ENCODE measurements at places on chromosomes 12 and 14.

GRCh38 chr12:103956509-103957027 is 9.1 kb upstream of the TDG start:
- DNase-seq: no peak

GRCh38 chr14:89443042-89443629 is 26.1 kb upstream of the FOXN3 start:
- DNase-seq: no peak

DNA sequence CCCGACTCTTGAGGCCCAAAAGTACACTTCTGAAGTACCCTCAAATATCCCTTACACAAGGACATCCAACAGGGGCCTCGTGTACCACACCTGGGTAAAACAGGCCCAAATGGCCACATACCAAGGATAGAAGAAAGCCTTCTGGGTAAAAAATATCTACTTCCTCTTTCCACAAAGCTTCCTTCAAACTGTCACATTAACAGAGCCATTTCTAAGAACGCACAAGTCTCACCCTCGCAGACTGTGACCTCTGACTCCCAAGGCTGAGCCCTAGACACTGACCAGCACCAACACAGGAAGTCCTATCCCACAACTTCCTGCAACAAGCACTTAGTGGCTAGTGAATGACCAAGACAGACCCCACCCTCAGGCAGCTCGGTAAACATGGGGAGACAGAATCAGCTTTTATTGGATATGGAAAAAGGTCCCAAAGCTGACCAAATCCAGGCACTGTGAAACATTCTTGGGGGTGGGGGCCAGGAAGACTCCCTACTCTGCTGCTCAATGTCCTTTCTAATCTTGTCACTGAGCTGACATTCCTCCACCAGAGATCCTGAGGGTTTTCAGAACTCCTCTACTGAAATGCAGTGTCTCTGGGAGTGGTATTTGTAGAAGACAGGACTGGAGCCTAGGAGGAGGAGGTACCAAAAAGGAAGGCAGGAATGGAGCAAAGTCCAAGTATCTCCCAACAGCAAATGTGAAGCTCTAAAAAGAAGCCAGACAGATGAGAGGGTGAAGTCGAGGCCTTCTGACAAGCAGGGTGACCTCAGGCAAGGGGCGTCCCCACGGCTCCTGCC is 15.9 kb downstream of the KCTD10 start:
- DNase-seq: no peak

GRCh38 chr12:116492703-116493324 is 66.4 kb upstream of the MAP1LC3B2 start:
- no peak for DNase-seq

DNA sequence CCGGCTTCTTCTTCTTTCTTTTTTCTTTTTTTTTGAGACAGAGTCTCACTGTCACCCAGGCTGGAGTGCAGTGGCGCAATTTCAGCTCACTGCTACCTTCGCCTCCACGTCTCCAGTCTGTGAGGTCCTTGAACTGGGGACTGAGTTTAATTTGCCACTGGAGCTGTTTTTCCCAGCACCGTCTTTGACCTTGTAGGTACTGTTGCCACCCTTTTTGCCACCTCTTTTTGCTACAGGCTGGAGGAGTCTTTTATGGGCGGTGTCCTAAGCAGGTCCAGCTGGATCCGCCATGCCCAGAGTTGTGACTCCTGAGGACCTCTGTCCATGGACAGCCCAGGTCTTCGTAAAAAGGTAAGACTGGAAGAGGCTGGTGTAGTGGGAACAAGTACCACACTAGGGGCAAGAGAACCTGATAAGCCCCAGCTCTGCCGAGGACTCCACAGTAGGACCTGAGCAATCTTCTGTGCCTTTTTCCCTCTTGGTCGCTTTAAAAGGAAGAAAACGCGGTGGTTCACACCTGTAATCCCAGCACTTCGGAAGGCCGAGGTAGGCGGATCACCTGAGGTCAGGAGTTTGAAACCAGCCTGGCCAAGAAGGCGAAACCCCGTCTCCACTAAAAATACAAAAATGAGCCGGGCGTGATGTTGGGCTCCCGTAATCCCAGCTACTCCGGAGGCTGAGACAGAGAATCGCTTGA is 946 bp downstream of the RNU4-2 start:
- no peak for DNase-seq

DNA sequence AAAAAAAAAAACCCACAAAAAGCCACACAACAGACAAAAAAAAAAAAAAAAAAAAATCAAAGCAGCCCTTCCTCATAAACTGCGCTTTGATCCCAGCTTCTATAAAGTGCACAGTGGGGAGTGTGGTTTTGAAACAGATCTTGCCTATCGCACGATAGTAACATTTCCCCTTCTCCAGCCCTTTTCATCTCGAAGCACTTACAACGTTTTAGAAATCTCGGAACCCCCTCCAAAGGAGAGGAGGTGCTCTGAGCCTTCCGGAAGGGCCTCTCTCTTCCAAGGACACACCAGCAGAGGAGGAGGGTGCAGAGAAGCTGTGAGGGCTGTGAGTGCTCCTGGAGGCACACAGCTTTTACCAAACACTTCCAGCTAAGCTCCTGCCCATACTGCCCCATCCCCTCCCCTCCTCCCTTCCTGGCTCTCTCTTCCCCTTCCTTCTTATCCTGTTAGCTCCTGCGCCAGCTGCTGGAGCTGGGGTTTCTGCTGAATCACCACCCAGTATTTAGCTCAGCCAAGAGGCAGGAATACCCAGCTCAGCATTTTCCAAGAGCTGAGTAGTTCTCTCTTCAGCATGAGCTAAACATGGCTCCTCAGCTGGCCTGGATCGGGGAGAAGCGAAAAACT is 28.4 kb downstream of the SLC7A8 start:
- no peak for DNase-seq

DNA sequence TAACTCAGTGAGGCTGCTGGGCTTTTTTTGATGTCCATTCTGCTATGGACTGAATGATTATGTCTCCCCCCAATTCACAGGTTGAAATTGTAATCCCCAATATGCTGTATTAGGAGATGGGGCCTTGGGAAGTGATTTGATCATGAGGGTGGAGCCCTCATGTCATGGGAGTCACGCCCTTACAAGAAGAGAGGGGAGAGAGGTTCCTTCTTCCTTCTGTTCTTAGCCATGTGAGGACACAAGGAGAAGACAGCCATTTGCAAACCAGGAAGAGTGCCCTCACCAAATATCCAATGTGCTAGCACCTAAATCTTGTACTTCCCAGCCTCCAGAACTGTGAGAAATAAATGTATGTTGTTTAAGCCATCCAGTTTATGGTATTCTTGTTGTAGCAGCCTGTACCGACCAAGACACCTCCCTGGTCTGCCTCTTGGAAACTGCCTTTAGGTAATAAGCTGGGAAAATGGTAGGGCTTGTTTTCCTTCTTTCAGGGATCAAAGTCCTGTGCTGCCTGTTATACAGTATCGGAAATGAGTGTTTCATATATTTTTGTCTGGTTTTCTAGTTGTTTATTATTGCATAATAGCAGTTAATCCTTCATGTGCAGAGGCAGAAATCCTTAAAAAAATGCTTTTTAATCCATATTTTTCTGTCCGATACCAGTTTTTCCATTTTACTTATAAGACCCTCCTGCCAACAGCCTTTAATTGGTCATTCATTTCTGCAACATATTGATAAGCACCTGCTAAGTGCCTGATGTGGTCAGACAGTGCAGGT is 16.3 kb downstream of the BORCS5 start:
- no peak for DNase-seq

GRCh38 chr12:132153501-132154340 is 9.5 kb downstream of the NOC4L start:
- DNase-seq: peak; percentile 38

- peak; percentile 81 for DNase-seq
These were observed 1.7 kb upstream of the SOCS2 start for GRCh38 chr12:93570552-93571364.

DNA sequence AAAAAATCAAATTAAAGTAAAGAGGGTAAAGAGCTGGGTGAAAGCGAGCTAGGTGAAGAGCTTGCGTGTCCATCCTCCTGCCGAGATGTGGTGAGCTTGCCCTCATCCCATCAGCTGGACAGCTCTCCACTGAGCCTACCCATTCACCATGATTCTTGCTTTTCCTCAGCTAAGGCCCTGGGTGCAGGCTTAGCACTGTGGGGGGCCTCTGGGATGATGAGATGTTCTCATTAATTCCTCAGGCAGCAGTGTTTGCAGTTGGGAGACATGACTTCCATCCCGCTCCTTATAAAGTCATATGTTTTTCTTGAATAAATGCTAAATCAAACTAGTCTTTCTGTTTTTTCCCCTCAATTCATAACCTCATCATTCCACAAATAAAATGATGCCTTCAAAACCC is 18.0 kb downstream of the PHLDA1 start:
- no peak for DNase-seq

DNA sequence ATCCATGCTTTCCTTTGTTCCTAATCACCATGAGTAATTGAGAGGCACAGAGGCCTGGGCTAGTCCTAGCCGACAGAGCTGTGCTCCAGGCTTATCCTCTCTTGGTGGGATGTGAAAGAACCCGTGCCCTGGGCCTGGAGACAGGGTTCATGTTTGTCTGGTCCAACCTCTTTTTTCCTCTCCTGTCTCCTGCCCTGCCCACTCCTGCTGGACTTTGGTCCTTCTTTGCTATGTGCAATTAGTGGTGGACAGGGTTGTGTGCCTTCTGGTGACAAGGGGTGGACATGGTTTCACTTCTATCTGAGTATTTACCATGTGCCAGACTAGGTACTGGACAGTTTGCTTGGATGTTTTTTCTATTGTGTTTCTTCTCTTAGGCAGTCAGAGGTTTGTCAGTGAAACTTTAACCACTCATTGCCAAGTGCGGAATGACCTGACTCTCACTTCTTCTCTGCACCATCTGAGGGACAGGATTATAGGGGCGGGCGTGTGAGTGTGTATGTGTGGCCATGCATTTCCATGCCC is 126.1 kb downstream of the SMOC1 start:
- no peak for DNase-seq

GRCh38 chr12:70002097-70002911 is 177.3 kb downstream of the MYRFL start:
- no peak for DNase-seq

- DNase-seq: no peak
These were observed at the start of gene TMEM121 for GRCh38 chr14:105525861-105526775. Gene TMEM121, plus strand, starts transcription at chr14:105526583. Its CDS starts 2,252 bp downstream, at chr14:105528835.

DNA sequence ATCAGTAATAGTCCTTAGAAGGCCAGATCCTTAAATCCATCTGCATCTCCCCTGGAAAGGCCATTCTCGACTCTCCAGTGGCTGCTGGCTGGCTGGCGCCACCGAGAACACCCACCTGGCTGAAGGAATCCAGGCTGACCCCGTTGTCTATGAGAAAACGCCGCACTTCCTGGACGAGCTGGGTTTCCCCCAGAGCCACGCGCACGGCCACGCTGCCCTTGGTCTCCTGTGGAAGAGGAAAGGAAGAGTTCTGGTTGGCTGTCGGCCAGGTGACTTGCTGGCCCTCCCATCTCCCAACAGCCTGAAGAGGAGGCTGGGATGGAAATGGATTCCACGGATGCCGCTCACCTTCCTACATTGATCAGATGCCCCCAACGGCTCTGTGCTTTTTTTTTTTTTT is 23.9 kb downstream of the RBM19 start:
- DNase-seq: no peak

GRCh38 chr12:96007729-96008128 is 11.6 kb upstream of the HAL start:
- DNase-seq: no peak

GRCh38 chr14:85442996-85443395 is 86.9 kb upstream of the FLRT2 start:
- DNase-seq: no peak

GRCh38 chr14:58281969-58282368 is 16.4 kb upstream of the ARID4A start:
- DNase-seq: no peak

DNA sequence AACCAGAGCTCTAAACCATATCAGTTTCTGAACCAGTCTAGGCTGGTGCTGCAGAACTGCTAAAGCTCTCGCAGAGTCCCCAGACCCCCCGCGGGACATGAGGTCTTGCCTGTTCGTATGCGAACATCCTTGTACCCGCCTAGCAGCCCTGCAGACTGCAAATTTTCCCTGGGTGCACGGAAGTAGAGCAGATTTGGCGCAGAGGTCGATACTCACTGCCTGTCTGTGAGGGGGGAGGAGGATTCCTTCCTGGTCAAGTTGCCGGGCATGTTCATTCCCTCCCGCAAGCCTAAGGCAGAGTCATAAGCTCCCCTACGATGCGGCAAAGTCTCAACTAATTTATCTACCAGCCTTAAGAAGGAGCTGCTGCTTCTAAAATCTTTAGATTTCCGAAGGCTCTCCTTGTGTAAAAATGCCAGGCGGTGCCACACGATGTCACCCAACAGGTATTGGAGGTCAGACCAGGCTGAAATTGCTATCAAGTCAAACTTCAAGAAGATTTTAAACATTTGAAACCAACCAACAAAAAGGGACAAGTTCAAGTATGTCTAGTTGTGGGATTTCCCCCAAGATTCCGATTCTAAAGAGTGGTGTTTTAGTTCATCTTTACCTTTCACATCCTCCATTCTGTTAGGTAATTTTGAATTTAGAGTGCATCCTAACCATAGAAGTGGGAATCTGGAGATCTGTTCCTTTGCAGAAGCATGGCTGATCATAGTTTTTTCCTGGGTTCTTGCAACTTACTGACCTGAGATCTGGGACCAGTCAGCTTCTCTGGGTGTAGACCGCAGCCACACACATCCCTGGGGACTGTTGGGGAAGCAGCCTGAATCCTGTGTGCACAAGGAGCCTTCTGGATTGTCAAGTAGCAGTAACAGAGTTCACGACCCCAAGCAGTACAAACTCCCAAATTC is 1.6 kb upstream of the PAX9 start:
- DNase-seq: no peak

- no peak for DNase-seq
These were observed 56.0 kb downstream of the NCOR2 start for GRCh38 chr12:124511259-124511985.

GRCh38 chr14:20001863-20002262 is at the start of gene OR4Q2:
Gene OR4Q2, plus strand, starts transcription at chr14:20002163.
- DNase-seq: no peak

GRCh38 chr12:103677905-103678304 is 90.8 kb downstream of the STAB2 start:
- no peak for DNase-seq
